ENCODE measurements at places on chromosomes 3 and 15.

- DNase-seq: no peak
Measured at GRCh38 chr3:112333002-112333380, at the start of gene CD200. TSS of gene CD200 (plus strand) at chr3:112333156. CDS start at chr3:112333213, 57 bp downstream.

GRCh38 chr3:197372047-197372661 is 73.7 kb upstream of the DLG1 start:
- no peak for DNase-seq

- DNase-seq: peak; percentile 35
Measured at GRCh38 chr3:31704591-31705179, 172.0 kb downstream of the STT3B start.

DNA sequence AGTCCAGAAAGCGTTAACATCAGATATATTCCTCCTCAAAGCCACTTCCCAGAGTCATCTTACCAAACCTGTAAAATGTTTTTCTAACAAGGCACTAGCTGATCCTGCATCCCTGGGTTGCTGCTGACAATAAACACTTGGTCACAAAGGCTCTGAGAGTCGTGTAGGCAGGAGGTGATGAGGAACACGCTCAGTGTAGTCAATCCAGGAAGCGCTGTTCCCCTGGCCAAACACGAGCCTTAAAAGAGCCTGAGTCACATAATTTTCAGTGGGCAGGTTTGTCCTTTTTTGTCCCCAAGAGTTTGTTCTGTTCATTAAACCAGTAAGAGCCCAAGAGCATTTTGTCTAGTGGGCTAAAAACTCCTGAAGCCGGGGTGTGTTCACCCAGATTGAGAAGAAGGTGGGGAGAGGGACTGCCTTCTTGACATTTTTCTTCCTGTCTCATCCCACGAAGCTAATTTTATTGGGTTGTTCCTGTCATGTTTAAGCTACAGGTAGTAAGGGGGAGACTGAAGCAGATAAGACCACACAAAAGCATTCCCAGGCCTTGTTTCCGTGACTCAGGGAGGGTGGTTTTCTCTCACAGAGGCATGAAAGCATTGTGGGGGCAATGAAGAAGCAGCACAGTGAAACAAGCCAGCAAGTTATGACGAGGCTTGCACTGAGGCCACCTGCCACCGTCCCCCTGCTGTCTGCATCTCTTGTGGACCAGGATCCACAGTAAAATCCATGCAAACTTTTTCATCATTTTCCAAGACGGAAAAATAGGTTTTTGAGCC is 73.7 kb downstream of the FOXB1 start:
- no peak for DNase-seq

DNA sequence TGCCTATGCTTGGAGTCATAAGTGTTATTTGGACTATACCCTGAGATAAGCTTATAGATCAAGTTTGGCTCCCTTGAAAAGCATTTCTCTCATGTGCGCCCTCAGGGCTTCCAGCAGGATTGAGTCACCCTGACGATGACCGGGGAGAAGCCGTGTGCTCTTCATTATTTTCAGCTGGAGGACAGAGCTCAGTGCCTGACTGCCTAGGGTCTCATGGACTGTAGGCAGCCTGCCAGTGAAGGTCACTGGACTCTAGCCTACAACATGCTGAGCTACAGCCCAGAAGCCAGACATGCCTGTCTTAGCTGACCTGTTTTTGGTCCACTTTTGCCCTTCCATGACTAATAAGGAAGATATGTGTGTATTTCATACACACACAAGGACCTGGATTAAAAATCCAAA is 31.6 kb upstream of the NUDT16 start:
- no peak for DNase-seq

DNA sequence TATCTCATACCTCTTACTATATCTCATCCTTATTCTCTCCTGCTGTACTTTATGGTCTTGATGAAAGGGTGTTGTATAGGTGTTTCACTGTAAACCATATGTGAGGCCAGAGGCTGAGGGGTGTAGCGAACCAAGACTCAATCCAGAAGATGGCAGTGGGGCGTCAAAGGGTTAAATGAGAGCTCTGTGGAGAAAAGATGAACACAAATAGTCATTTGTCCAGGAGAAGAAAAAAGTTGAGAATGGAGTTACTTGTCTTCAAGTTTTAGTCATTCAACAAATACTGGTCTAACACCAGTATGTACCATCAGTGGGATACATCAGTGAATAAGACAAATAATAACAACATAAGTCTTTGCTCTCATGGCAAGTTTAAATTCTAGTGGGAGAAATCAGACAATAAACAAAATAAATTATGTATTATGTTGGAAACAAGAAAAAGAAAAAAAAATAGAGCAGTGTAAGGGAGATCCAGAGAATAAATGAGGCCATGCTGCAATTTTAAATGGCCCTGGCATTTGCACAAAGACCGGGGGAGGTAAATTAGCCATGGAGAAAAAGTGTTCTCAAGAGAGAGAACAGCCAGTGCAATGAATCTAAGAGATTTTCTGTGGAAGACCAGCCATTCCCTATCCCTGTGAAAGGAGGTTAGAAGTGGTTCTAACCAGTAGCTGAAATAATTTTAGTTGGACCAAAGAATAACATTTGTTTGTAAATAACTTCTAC is 77.0 kb upstream of the UMPS start:
- DNase-seq: no peak

DNA sequence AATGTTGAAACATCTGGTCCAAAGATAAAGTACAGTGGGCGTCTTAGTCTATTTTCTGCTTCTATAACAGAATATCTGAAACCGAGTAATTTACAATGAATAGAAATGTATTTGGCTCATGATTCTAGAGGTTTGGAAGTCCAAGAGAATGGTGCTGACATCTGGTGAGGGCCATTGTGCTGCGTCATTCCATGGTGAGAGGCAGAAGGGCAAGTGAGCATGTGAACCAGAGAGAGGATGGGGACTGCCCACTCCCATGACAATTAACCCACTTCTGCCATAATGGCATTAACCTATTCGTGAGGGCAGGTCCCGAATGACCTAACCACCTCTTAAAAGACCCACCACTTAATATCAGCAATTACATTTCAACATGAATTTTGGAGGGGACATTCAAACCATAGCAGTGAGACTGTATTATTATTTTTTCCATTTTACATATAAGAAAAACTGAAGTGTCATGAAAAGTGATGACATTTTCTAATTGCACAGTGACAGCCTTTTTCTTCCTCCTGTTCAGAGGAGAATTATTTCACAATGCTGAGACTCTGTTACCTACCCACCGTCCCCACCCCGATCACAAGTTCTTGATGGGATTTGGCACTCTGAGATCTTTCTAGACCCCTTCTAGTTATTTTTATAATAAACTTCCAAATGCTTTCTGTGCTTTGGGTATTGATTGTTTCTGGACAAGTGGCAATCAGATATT is 238.8 kb downstream of the RPLP1 start:
- no peak for DNase-seq

DNA sequence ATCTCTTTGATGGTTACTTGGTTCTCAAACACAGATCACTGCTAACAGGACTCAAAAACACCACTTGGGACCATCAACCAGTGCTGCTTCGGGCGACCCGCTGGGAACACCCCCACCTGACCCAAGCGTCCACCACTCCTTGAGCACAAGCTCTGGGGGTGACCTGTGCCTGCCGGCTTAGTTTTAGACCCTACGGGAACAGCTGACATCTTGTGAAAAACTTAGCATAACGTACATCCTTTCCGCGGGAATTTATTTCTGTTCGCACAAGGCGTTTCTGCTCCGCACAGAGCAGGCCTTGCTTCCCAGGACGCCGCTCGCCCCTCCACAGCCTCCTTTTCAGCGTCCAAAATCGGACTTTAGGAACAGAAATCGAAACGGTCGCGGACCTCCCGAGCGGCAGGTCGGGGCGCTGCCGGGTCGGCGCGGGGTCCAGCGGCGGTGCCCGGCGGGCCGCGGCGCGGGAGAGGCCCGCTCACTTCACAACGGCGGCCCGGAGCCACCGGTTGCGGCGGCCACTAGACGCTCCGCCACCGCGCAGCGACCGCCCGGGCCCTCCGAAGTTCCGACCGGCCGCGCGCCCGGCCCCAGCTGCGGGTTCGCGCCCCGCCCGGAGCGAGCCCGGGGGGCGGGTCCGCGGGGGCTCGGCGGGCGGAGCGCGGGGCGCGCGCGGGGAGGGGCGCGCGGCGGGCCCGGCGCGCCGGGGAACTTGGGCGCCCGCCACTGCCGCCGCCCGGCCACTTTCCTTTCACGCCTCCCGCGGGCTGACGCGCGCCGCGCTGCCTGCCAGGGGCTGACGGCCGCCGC is 959 bp downstream of the SFMBT1 start:
- peak; percentile 51 for DNase-seq

- no peak for DNase-seq
Measured at GRCh38 chr3:30347679-30348216, 258.7 kb upstream of the TGFBR2 start.

- DNase-seq: no peak
Measured at GRCh38 chr15:51617886-51618285, 4.7 kb downstream of the DMXL2 start.
